ENCODE measurements at places on chromosomes 2 and 18. TPM values are rescaled to one million over a fixed set of nuclear protein-coding genes. Genes with fewer than 3 reads are reported as not detected.

The TBR1 gene
- total RNA-seq = 2.4 TPM

- no peak overlapping the region for H3K4me3 ChIP-seq
- no peaks in the 10 kb centered on the region for H3K27me3 ChIP-seq
- no peak for DNase-seq
- H3K4me1 ChIP-seq = no peaks in the 10 kb centered on the region
- no peak overlapping the region for H3K27ac ChIP-seq
Observed at GRCh38 chr2:178846458-178846802, 39.2 kb upstream of the TTN start.

DNA sequence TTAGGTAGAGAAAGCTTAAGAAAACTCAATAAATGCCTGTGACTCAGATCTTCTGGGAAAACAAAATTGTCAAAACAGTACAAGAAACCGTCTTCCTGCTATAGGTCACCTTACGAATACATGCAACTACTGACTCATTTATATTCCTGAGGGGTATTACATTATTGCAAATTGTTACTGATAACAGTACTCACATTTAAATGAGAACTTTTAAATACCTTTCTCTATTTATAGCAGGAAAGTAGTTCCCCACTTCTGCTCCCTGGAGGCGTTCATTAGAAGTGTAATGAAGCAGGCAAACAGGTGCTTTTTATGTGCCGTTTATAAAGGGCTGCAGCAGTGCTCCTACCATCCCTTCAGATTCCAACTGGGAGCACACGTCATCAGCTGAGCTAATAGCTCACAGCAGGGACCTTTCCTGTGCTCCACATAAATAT lies 65.1 kb upstream of the RPRM start:
- H3K4me1 ChIP-seq = peaks cover 5% of the 10 kb centered on the region
- H3K27me3 ChIP-seq = no peaks in the 10 kb centered on the region
- DNase-seq = peak; percentile 45
- H3K4me3 ChIP-seq = no peak overlapping the region
- H3K36me3 ChIP-seq = peaks cover 28% of the 10 kb centered on the region

DNA sequence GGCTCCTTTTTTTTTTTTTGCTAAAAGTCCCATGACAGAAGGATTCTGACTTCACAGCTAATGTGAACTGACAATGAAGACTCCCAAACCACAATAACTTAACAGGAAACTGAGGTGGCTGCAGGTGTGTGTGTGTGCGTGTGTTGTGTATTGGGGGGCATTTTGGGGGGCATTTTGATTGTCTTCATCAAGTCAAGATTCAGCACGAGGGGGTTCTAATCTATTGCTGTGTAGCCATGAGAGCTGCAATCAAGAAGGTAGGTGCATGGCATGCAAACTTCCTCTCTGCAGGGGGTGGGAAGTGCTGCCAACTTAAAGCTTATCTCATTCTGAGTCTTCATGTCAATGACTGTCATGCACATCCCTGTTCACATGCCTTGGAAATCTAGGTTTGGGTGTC lies 25.2 kb downstream of the SPRED2 start:
- no peak overlapping the region for H3K4me3 ChIP-seq
- no peaks in the 10 kb centered on the region for H3K27me3 ChIP-seq
- H3K27ac ChIP-seq = no peak overlapping the region
- no peaks in the 10 kb centered on the region for H3K36me3 ChIP-seq
- H3K4me1 ChIP-seq = peaks cover 17% of the 10 kb centered on the region

The WNT10A gene
- not detected for total RNA-seq

- H3K4me3 ChIP-seq = no peak overlapping the region
- H3K4me1 ChIP-seq = peaks cover 5% of the 10 kb centered on the region
Observed at GRCh38 chr2:217632043-217632442, 370.8 kb downstream of the TNS1 start.

The SLC9A4 gene
- 0.08 TPM for total RNA-seq

- no peak overlapping the region for H3K27ac ChIP-seq
- no peaks in the 10 kb centered on the region for H3K4me1 ChIP-seq
- no peak overlapping the region for H3K4me3 ChIP-seq
Observed at GRCh38 chr2:48515513-48515985, 14.4 kb upstream of the STON1 start.

The TUBB8B gene
- total RNA-seq = 1.4 TPM

The ARHGEF4 gene
- 55.1 TPM for total RNA-seq

- peaks cover 1% of the 10 kb centered on the region for H3K4me1 ChIP-seq
- no peaks in the 10 kb centered on the region for H3K27me3 ChIP-seq
- no peak overlapping the region for H3K4me3 ChIP-seq
- no peaks in the 10 kb centered on the region for H3K36me3 ChIP-seq
- DNase-seq = no peak
Observed at GRCh38 chr2:239245107-239245506, 155.7 kb downstream of the HDAC4 start.

Data from endodermal cell (in vitro differentiated cells).